T-helper 2 cell treated with Interferon-gamma antibody and Interleukin-4, amounts not matched to agents 5 μg/mL and 100 μg/mL, for 36 hours (primary cell): ENCODE measurements at places on chromosomes 1 and 21.

DNA sequence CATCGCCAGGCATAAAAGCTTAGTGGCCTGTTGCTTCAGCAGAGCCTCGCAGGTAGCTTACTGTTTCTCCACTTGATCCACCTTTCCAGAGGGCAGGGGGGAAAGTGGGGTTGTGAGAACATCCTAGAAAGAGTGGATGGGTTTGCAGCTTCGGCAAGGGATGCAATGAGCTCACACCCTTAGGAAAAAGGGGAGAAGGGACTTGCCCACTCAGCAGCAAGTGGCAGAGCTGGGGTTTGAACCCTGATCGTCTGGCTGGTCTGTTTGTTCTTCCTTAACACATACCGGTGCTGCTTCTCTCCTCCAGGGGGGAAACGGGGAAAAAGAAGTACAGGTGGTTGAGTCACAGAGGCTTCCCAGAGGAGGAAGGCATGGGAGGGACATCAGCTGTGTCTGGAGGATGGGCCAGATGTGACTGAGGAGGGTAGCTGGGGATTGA is 1.0 kb downstream of the TMEM201 start:
- no peak for DNase-seq

DNA sequence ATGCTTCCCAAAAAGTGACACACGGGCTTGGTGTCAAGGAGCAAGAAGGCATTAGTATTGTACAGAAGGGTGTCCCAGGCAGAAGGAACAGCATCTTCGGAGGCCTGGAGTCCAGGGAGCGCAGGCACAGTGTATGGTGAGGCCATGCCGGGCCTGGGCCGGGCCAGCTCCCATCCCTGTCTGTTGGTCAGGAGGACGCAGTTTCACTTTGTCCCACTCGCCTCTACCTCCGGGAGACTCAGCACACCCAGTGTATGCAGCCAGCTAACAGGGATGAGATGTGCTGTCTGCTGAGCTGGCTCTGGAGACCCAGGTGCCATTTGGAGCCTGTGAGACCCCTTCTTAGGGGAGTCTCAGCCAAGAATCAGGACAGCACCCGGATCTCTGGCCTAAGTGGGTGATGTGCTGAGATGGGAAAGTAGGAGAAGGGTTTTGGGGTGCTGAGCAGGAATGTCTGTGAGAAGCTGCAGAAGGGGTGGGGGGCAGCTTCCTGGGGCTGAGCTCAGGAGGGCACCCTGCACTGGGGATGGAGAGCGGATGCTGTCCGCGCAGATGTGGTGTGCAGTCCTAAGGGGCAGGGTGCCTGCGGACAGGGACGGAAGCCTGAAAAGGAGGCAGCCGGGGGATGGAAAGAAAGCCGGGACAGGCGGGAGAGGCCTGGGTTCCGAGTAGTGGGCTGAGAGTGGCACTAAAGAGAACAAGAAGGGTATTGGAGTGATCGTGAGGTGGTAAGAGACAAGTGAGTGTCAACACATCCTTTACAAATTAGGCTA is 25.7 kb downstream of the DMRTB1 start:
- DNase-seq: no peak

DNA sequence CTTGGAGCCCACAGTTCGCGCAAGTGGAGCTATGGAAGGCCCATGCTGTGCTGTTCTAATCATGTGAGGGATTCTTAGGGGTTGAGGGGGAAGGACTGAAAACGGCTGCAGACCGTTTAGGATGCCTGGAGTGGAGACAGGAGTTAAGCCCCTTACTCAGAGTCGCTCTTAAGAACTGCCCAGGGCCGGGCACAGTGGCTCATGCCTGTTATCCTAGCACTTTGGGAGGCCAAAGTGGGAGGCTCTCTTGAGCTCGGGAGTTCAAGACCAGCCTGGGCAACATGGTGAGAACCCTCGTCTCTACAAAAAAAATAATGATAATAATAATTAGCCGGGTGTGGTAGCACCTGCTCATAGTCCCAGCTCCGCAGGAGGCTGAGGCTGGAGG is 1.1 kb downstream of the ZNF672 start:
- no peak for DNase-seq

- no peak for DNase-seq
These were observed 34.0 kb downstream of the MTR start for GRCh38 chr1:236829085-236829484.

DNA sequence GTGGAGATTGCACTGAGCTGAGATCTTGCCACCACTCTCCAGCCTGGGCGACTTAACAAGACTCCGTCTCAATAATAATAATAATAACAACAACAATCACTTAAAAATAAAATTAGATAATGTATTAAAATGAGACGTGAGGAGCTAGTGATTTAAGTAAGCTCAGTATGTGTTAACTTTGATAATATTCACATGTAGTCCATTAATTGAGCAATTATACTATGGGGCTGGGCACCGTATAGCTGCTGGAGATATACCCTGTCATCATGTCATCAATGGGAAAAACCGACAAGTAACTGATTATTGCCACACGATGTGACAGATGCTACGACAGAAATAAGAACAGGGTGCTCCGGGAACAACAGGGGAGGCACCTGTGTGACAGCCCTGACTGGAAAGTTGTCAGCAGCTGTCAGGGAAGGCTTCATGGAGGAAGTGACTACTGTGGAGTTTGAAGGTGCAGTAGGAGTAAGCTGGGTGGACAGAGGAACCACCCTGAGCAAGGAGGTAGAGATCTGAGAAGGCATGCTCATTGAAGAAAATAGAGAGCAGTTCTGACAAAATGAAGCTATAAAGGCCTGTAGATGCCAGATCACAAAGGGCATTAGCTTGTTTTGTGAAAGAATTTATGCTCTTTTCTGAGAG is 924 bp upstream of the CAMSAP2 start:
- no peak for DNase-seq

DNA sequence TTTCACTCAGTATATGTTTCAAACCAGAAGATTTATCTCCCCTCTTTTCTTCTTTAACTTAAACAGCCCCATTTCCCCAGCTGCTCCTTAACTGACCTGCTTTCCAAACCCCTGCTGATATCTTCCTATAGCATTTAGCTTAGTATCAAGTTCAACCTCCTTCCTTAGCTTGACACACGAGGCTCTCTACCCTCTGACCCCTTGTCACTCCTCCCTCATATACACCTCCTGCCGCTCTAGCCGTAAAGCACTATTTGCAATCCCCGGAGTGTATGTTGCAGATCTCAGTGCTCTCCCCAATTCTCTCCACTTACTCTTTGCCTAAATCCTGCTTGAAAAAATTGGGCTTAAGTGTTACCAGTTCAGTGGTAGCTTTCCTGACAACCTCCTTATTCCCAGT is 13.7 kb upstream of the AKR1A1 start:
- no peak for DNase-seq

DNA sequence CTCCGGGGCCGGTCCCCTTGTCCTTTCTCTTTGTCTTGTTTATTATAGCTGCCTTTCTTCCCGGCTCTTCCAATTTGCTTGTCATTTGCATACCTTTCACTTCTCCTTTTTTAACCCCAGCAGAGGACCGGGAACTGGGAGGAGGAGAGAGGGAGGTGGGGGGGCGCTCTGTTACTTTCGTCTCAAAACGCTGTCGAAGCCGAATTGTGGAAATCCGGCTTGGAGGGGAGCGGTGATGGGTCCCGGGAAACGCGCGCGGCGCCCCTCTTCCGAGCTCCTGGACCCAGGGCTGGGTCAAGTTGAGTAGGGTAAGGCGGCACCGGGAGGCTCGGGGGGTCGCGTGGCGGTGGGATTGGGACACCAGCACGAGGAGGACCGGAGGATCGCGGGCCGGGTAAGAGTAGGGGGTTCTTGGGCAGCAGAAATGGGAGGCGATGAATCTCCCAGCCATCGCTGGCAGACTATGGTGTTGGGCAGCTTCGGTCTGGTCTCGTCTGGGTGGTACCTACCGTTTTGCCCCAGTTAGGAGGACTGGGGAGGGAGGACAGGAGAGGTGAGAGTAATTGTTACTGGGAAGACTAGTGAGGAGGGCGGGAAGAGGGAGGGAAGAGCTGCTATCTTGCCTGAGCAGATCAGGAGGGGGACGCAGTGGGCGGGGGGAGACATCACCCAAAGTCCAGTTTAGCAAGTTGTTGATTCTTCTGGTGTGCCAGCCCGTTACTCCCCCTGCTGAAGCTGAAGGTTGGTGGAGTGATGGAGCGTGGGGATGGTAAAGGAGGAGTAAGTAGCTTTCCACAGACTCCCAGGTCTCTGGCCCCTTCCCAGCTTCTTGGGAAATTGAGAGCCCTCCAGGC is 1.5 kb downstream of the PROX1 start:
- no peak for DNase-seq

DNA sequence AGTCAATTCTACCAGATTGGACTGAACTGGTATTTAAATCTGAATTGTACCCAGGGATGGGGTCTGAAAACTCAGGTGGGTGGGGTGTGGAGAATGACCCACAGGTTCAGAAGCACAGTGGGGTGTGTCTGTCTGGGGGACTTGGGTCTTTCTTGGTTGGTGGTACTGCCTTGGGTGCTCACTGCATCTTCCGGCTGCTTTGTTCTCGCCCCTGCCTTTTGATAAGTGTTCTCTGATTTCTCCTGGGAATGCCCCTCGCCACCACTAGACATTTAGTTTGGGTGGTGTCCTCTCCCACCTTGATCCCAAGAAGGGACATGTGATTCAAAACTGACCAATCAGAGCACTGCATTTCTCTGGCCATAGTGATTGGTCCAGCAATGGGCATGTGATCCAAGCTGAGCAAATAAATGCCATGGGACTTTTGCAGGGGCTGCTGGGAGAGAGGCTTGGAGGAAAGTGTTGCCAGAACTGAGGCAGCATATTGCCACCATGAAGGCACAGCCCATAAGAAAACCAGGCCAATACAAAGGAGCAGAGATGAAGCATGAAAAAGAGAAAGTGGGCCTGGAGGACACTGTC is 270.5 kb downstream of the NPHP4 start:
- no peak for DNase-seq

GRCh38 chr1:186454981-186455380 is 5.9 kb downstream of the PDC start:
- no peak for DNase-seq

- no peak for DNase-seq
These were observed 11.5 kb downstream of the SORT1 start for GRCh38 chr1:109386054-109386717.

DNA sequence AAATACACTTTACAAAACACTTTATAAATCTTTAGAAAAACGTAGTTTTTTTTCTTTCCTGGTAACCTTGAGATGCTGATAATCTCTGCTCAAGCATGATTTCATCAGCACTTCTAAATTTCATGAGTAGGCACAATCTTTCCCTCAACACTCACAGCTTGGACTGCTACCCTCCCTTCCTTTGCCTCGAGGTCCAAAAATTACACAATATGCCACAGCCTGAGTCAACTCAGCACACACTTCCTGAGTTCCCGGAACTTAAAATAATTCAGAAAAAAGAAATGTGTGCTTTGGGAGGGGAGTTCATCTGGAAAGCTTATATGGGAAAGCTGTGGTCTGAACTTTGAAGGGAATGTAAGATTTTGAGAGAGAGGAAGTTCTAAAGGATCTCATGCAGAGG is 5.9 kb downstream of the CLCA2 start:
- DNase-seq: no peak

GRCh38 chr1:153659656-153660055 is 1.2 kb downstream of the SNAPIN start:
- no peak for DNase-seq

GRCh38 chr1:205344066-205344928 is 12.4 kb downstream of the KLHDC8A start:
- DNase-seq: peak; percentile 43

- no peak for DNase-seq
These were observed 9.0 kb upstream of the CDC20 start for GRCh38 chr1:43349594-43350306.

DNA sequence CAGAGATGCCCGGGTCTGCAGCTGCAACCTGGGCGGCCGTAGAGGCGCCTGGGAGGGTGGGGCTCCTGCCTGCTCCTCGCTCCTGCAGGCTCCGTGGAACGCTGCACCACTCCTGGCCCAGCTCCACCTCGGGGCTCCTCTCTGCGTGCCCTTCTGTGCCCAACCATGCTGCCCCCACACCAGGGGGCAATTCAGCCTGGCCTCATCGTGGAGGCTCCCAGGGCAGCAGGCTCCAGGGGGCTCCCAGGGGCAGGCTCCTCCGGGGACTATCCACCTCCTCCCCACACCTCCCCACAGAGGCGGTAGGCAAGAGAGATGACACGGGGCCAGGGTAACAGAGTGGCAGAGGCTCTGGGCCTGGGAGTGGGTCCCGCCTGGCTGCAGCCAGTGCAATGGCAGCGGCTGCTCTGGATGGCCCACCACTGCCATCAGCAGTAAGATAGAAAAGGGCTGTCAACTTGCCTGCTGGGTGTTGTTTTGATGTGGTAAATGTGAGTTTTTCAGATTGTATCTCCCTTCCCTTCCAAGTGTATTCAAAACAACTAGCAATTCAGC is 22.4 kb upstream of the LRRC8C start:
- peak; percentile 62 for DNase-seq

GRCh38 chr1:164466429-164466828 is 92.6 kb upstream of the PBX1 start:
- DNase-seq: no peak

DNA sequence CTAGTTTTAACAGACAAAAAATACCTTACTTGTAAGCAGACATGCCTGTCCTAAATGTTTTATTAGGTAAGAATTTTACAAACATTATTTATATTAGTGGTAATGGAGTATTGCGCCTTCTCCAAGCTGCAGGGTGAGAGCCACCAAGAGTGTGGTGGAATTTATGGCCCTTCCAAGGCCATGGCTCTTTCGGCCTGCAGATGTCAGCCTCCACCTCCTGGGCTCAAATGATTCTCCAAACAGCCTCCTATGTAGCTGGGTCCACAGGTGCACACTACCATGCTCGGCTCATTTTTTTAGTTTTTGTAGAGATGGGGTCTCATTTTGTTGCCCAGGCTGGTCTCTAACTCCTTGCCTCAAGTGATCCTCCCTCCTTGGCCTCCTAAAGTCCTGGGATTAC is 56.3 kb downstream of the ITGB3BP start:
- DNase-seq: no peak

DNA sequence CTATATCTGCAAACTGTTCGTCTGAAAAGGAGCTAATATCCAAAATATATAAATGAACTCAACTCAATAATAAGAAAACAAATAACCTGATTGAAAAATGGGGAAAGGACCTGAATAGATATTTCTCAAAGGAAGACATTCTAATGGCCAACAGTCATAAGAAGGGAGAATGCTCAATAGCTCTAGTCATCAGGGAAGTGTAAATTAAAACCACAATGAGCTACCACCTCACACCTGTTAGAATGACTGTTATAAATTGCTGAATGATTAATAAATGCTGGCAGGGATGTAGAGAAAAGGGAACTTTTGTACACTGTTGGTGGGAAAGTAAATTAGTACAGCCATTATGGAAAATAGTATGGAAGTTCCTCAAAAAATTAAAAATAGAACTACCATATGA is 21.2 kb upstream of the C1orf115 start:
- no peak for DNase-seq

- no peak for DNase-seq
These were observed 898.6 kb downstream of the AMY1C start for GRCh38 chr1:104648269-104648691.

DNA sequence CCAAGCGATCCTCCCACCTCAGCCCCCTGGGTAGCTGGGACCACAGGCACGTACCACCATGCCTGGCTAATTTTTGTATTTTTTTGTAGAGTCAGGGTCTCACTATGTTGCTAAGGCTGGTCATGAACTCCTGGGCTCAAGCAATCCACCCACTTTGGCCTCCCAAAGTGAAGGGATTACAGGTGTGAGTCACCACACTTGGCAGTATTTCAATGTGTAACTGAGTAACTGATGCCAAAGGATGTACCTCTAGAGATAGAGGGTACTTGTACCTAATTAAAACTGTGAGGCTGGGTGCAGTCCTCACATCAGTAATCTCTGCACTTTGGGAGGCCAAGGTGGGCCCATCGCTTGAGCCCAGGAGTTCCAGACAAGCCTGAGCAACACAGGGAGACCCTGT is 258.7 kb upstream of the DMRTA2 start:
- DNase-seq: no peak

- no peak for DNase-seq
These were observed 1.7 kb downstream of the KIAA2013 start for GRCh38 chr1:11924334-11925195.
